ENCODE measurements at places on chromosomes 11 and 22. TPM values are rescaled to one million over a fixed set of nuclear protein-coding genes. Genes with fewer than 3 reads are reported as not detected.

The BAIAP2L2 gene
- 0.61 TPM for total RNA-seq

The PDXP gene
- total RNA-seq = 17.7 TPM

The CDC45 gene
- 61.0 TPM for total RNA-seq

The MMP1 gene
- total RNA-seq = not detected

The PTH gene
- total RNA-seq = not detected

The CNTF gene
- total RNA-seq = 3.1 TPM

The SMIM35 gene
- 0.49 TPM for total RNA-seq

The PRPF19 gene
- total RNA-seq = 137 TPM

The DNAJC4 gene
- total RNA-seq = 30.3 TPM

The ZNF280B gene
- total RNA-seq = 2.7 TPM

The APOBEC3B gene
- total RNA-seq = 18.9 TPM

The RPS6KB2 gene
- 69.5 TPM for total RNA-seq

The CCDC83 gene
- not detected for total RNA-seq

The GAB4 gene
- not detected for total RNA-seq

The NCR3LG1 gene
- 1.1 TPM for total RNA-seq

The GAL gene
- total RNA-seq = not detected

The MFNG gene
- total RNA-seq = 207 TPM

The SLC5A1 gene
- not detected for total RNA-seq

The OR4C45 gene
- total RNA-seq = not detected

The C11orf16 gene
- not detected for total RNA-seq

The HINFP gene
- total RNA-seq = 48.8 TPM

The FDXACB1 gene
- total RNA-seq = 4.7 TPM

The GLB1L3 gene
- total RNA-seq = 11.2 TPM

The JAM3 gene
- total RNA-seq = 2.7 TPM

The INPP5J gene
- 0.34 TPM for total RNA-seq

The RAG1 gene
- total RNA-seq = 0.42 TPM

The APOL4 gene
- 0.73 TPM for total RNA-seq

The KCNE3 gene
- not detected for total RNA-seq

The RAG2 gene
- total RNA-seq = not detected

The POTEH gene
- total RNA-seq = not detected

The FREY1 gene
- total RNA-seq = 2.7 TPM

The IGSF22 gene
- 0.85 TPM for total RNA-seq

The ATG16L2 gene
- 122 TPM for total RNA-seq

The NAT10 gene
- total RNA-seq = 95.2 TPM

The C11orf65 gene
- 0.29 TPM for total RNA-seq

The ANO1 gene
- not detected for total RNA-seq

The TRMT112 gene
- 187 TPM for total RNA-seq

The NFAM1 gene
- 1.1 TPM for total RNA-seq

The PRG2 gene
- total RNA-seq = not detected

The IGSF9B gene
- 89.6 TPM for total RNA-seq

The DBX1 gene
- not detected for total RNA-seq
